Stimulated activated memory B cell treated with anti-CD40 and anti-IgM and Interleukin-4, amounts not matched to agents 10 μg/mL and 1 μg/mL and 100 μg/mL, for 72 hours (primary cell): ENCODE measurements at places on chromosomes 2 and 18.

- no peak overlapping the region for H3K4me3 ChIP-seq
- H3K4me1 ChIP-seq = peaks cover 6% of the 10 kb centered on the region
- H3K27me3 ChIP-seq = peaks cover 13% of the 10 kb centered on the region
- no peaks in the 10 kb centered on the region for H3K36me3 ChIP-seq
- no peak for ATAC-seq
Measured at GRCh38 chr2:55961318-55961911, 37.8 kb upstream of the EFEMP1 start.

- H3K4me3 ChIP-seq = no peak overlapping the region
- no peak overlapping the region for H3K27ac ChIP-seq
- no peak for ATAC-seq
- no peaks in the 10 kb centered on the region for H3K36me3 ChIP-seq
- H3K4me1 ChIP-seq = no peaks in the 10 kb centered on the region
- no peaks in the 10 kb centered on the region for H3K27me3 ChIP-seq
Measured at GRCh38 chr2:206853915-206854314, 85.4 kb upstream of the CPO start.

DNA sequence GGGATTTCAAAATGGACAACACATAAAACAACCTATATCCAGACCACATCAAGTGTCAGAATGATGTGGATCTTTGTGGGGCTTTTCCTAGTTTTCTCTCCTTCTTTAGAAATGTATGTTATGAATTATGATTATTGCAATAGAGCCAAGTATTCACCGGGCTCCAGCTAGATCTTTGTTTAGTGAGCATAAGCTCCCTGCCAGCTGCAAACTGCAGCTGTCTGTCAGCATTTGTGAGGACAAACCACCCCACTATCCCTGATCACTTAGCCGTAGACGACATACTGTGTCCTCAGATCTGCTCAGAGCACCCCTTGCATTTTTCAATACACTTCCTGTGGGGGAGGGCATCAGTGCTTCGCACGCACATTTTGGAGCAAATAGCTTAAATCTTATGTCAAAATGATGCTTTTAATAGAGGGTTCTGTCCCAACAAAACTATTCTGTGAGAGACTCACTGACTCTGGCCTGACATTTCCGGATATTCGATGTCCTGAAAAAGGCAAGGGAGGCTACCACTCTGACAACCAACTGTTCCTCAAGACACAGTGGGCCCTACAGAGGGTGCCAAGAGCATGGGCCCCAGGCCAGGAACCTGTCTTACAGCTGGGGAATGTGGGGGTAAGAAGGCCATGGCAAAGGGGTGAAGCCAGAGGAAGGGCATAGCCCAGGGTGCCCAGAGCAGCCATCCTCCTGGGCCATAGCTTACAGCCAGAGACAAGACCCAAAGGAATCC lies 346.0 kb downstream of the ARHGAP15 start:
- H3K27me3 ChIP-seq = no peaks in the 10 kb centered on the region
- peaks cover 26% of the 10 kb centered on the region for H3K36me3 ChIP-seq
- H3K4me1 ChIP-seq = peaks cover 22% of the 10 kb centered on the region
- no peak overlapping the region for H3K4me3 ChIP-seq
- no peak for ATAC-seq

GRCh38 chr2:72134408-72134996 lies 13.2 kb downstream of the CYP26B1 start:
- no peak overlapping the region for H3K27ac ChIP-seq
- no peak overlapping the region for H3K4me3 ChIP-seq
- H3K36me3 ChIP-seq = no peaks in the 10 kb centered on the region
- peaks cover 63% of the 10 kb centered on the region for H3K27me3 ChIP-seq
- peaks cover 7% of the 10 kb centered on the region for H3K4me1 ChIP-seq

DNA sequence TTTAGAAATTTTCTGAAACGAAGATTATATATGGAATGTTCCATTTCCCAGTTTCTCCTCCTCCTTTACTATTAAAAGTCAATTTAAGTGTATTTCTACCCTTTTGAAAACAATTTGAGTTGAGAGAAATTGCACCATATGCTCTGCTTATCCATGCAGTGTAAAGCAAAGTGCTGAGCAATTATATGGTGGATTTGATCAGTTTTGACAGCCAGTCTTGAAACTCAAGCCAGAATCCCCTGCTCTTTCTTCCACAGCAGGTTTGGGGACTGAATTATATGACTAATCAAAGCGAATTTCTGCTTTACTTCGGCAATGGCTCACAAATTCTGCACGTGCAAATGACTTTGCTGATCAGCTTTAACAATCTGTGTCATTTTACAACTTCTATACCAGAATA lies 1183.6 kb downstream of the LRP1B start:
- H3K27me3 ChIP-seq = no peaks in the 10 kb centered on the region
- no peaks in the 10 kb centered on the region for H3K36me3 ChIP-seq
- no peak overlapping the region for H3K4me3 ChIP-seq
- no peaks in the 10 kb centered on the region for H3K4me1 ChIP-seq
- H3K27ac ChIP-seq = no peak overlapping the region

- no peaks in the 10 kb centered on the region for H3K4me1 ChIP-seq
- H3K27ac ChIP-seq = no peak overlapping the region
- H3K36me3 ChIP-seq = no peaks in the 10 kb centered on the region
- H3K27me3 ChIP-seq = no peaks in the 10 kb centered on the region
- no peak for ATAC-seq
- no peak overlapping the region for H3K4me3 ChIP-seq
Measured at GRCh38 chr2:40824278-40824677, 372.4 kb upstream of the SLC8A1 start.

DNA sequence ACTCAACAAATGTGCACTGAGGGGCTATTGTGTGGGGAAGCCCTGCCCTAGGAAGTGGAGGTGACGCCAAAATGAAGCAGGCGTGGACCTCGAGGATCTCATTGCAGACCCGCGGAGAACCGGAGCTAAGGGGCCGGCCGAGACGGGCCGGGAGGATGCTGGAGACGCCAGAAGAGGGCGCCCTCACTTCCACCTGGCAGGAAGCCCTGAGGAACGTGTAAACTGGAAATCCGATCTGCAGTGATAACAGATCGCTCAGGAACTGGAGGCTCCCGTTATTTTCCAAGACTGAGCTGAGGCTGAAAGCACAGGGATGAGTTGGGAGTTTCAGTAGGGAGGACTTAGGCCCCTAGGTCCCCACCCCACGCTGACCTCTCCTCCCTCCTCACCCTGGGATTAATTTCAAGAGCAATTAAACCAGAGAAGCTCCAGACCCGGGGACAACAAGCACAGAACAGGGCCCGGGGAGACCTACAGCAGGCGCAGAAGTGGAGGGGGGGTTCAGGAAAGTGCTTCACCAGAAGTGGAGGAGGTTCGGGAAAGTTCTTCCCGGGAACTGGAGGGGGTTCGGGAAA lies 7.7 kb upstream of the COL6A3 start:
- H3K4me3 ChIP-seq = no peak overlapping the region
- peak; percentile 66 for ATAC-seq
- H3K27ac ChIP-seq = no peak overlapping the region
- H3K27me3 ChIP-seq = peaks cover 75% of the 10 kb centered on the region

GRCh38 chr2:130776550-130776949 lies 21.2 kb downstream of the AMER3 start:
- no peak for ATAC-seq
- peaks cover 24% of the 10 kb centered on the region for H3K27me3 ChIP-seq
- no peak overlapping the region for H3K4me3 ChIP-seq
- H3K36me3 ChIP-seq = no peaks in the 10 kb centered on the region

GRCh38 chr2:85753035-85753524 lies 711 bp upstream of the ATOH8 start:
- H3K36me3 ChIP-seq = no peaks in the 10 kb centered on the region
- ATAC-seq = no peak
- H3K4me1 ChIP-seq = peaks cover 47% of the 10 kb centered on the region
- H3K4me3 ChIP-seq = peak overlapping the region; percentile 79
- peaks cover 65% of the 10 kb centered on the region for H3K27me3 ChIP-seq
- H3K27ac ChIP-seq = no peak overlapping the region

DNA sequence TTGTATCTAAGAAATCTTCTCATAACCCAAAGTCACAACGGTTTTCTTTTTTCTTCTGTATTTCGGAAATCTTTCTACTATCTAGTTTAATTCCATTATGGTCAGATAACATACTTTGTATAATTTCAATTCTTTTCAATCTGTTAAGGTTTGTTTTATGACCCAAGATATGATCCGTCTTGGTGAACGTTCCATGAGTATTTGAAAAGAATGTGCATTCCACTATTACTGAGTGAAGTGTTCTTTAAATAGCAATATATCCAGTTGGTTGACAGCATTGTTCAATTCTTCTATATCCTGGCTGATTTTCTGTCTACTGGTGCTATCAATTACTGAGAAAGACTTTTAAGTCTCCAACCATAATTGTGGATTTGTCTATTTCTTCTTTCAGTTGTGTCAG lies 414.5 kb downstream of the TNS1 start:
- no peak overlapping the region for H3K4me3 ChIP-seq
- H3K4me1 ChIP-seq = no peaks in the 10 kb centered on the region
- ATAC-seq = no peak

- no peaks in the 10 kb centered on the region for H3K4me1 ChIP-seq
- H3K27ac ChIP-seq = no peak overlapping the region
- H3K36me3 ChIP-seq = peaks cover 50% of the 10 kb centered on the region
- H3K4me3 ChIP-seq = no peak overlapping the region
- H3K27me3 ChIP-seq = no peaks in the 10 kb centered on the region
Measured at GRCh38 chr18:42064109-42064508, 109.1 kb downstream of the PIK3C3 start.

DNA sequence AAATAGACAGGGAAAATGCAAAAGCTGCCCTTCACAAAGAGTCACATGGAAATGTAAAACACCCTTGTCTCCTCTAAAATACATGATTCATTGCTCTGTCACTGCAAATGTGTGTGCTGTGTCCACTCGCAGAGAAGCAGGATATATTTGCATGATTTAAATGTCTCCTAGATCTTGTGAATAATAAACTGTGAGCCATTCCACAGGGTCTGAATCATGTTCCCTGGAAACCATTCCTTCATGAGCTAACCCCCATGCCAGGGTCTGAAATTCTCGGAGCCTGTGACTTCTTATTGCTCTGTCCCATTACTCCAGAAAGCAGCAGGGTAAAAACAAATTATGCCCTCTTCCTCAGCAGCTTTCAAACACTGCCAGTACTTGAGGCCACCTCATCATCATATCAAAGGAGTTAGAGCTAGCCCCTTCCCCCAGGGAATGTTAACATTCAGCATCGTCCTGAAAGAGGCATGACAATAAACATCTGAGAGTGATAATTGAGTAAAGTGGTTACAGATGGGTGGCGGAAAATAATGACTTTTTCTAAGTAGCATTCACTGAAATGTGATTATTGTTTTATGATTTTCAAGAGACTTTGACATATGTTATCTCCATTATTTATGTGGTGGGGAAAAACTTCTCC lies 11.7 kb upstream of the CNGA3 start:
- no peak overlapping the region for H3K4me3 ChIP-seq
- H3K36me3 ChIP-seq = no peaks in the 10 kb centered on the region
- peaks cover 19% of the 10 kb centered on the region for H3K27me3 ChIP-seq
- H3K27ac ChIP-seq = no peak overlapping the region

DNA sequence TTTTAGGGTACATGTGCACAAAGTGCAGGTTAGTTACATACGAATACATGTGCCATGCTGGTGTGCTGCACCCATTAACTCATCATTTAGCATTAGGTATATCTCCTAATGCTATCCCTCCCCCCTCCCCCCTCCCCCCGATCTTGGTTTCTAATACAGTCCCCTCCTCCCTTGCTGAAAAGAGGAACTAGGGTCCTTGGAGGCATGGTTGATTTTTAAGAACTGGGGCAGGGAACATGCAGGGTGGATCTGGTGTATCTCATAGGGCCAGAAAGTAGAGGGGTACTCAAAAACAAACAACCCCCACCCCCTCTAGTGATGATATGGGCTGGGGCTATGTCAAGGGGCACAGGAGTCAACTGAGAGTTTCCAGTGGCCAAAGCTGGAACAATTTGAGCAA lies 153.4 kb downstream of the UBR3 start:
- H3K27ac ChIP-seq = no peak overlapping the region
- no peak overlapping the region for H3K4me3 ChIP-seq
- H3K4me1 ChIP-seq = no peaks in the 10 kb centered on the region
- ATAC-seq = no peak
- peaks cover 55% of the 10 kb centered on the region for H3K36me3 ChIP-seq
- H3K27me3 ChIP-seq = no peaks in the 10 kb centered on the region

- no peaks in the 10 kb centered on the region for H3K36me3 ChIP-seq
- no peak overlapping the region for H3K4me3 ChIP-seq
- H3K27ac ChIP-seq = no peak overlapping the region
- H3K4me1 ChIP-seq = no peaks in the 10 kb centered on the region
Measured at GRCh38 chr2:211347328-211347727, 790.9 kb downstream of the CPS1 start.

DNA sequence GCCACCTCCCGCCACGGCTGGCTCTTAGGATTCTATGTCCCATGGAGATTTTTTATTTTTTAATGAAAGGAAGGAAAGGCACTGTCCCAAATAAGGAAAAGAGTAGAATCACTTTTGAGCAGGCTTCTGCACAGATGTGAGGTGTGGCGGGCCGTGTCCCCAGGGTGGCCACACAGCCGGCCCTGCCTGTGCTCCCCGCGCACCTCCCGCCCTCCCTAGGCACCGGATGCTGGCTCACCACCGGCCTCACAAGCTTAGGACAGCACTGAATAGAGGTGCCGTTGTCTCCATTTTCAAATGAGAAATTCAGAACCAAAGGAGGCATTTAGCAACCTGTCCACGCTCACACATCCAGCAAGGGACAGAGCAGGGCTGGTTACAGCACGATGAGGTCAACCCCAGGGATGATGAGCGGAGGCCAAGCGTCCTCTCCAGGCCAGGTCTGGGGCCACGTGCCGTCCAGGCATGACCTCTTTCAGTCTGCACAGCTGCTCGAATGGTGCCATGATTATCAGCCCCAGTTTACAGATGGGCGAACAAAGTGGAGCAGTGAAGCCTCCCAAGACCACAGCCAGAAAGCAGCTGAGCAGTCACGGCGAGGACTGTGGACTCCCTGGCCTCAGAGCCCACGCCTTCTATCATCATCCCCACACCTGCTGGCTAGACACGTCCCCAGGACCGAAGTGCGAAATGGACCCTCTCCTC lies 20.7 kb upstream of the TEX51 start:
- no peak overlapping the region for H3K4me3 ChIP-seq
- no peaks in the 10 kb centered on the region for H3K36me3 ChIP-seq
- H3K4me1 ChIP-seq = no peaks in the 10 kb centered on the region
- no peaks in the 10 kb centered on the region for H3K27me3 ChIP-seq
- H3K27ac ChIP-seq = no peak overlapping the region

DNA sequence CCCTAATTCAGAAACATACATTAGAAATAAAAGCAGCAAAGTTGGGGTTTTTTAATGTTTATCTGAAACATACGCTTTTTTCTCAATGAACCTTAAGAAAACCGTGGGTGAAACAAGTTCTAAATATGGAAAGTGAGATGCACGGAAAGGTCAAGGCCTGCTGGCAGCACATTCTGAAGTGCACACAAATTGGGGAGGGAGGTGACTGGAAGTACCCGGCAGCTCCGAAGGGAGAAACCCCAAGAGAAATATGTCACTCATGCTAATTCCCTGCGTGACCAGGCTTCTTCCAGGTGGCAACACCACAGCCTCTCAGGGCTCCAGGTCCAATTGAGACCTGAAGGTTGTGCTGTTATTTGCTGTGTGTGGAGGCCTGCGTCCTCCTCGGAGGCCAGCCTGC lies 45.5 kb downstream of the EIPR1 start:
- peaks cover 72% of the 10 kb centered on the region for H3K36me3 ChIP-seq
- no peak overlapping the region for H3K4me3 ChIP-seq
- peaks cover 20% of the 10 kb centered on the region for H3K4me1 ChIP-seq
- no peak overlapping the region for H3K27ac ChIP-seq

GRCh38 chr2:12910431-12910830 lies 193.7 kb downstream of the TRIB2 start:
- ATAC-seq = no peak
- no peak overlapping the region for H3K4me3 ChIP-seq
